NCI-H1048 (cell line): ENCODE measurements at places on chromosomes 1 and 21.

DNA sequence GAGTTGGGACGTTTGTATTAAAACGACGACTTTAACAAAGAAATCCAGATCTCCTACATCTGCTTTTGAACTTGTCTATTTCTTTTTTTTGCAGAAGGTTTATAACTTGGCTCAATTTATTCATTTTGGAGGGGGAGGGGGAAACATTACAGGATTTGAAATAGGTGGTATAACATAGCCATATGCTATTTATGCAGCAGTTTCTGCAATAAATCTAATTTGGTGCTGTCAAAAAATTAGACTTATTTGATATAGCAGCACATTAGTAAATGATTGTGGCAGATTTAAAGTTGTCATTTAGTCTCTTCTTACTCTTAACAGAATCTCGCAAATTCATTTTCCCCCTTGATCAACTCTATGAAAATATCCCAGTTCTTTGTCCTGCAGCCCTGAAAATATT, 138.2 kb downstream of the SDCCAG8 start:
- no peak for DNase-seq

- no peak for DNase-seq
Observed at GRCh38 chr1:165490175-165490574, 45.2 kb upstream of the RXRG start.

GRCh38 chr1:154445040-154445472, 39.9 kb downstream of the IL6R start:
- DNase-seq: no peak

DNA sequence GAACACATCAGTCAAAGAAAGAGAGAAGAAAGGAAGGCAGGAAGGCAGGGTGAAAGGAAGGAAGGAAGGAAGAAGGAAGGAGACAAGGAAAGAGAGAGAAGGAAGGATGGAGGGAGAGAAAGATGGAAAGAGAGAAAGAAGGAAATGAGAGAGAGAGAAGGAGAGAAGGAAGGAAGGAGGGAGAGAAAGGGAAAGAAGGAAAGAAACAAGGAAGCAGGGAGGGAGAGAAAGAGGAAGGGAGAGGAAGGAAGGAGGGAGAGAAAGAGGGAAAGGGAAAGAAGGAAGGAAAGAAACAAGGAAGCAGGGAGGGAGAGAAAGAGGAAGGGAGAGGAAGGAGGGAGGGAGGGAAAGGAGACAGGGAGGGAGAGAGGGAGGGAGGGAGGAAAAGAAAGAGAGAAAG, 35.4 kb upstream of the SAMD11 start:
- DNase-seq: no peak

- no peak for DNase-seq
Observed at GRCh38 chr1:172384656-172385055, 35.8 kb upstream of the C1orf105 start.

DNA sequence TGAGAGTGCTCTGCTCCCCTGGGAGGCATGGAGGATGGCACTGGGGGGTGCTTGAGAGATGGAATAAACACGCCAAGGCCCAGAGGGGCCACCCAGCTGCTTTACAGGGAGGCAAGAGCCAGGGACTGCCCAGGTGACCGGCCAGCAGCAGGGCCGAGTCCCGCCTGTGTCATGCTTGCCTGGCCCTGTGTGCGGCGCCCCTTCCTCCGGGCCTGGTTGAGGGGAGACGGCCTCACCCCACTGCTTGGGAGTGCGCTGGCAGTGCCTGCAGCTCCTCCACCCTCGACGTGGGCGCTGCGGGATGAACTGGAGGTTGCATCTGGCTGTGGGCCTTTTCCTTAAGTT, 33.1 kb upstream of the COL6A2 start:
- DNase-seq: no peak

GRCh38 chr1:160952129-160952510, 2.5 kb downstream of the ITLN2 start:
- no peak for DNase-seq

- DNase-seq: no peak
Observed at GRCh38 chr1:229907884-229908638, 159.0 kb upstream of the GALNT2 start.
